ENCODE measurements at places on chromosomes 1 and 21.

GRCh38 chr1:164440232-164440631, 118.8 kb upstream of the PBX1 start:
- no peak for DNase-seq

- DNase-seq: no peak
Measured at GRCh38 chr1:189764391-189765320, 713.0 kb downstream of the BRINP3 start.

GRCh38 chr1:106568201-106568974, 488.1 kb upstream of the PRMT6 start:
- DNase-seq: no peak

DNA sequence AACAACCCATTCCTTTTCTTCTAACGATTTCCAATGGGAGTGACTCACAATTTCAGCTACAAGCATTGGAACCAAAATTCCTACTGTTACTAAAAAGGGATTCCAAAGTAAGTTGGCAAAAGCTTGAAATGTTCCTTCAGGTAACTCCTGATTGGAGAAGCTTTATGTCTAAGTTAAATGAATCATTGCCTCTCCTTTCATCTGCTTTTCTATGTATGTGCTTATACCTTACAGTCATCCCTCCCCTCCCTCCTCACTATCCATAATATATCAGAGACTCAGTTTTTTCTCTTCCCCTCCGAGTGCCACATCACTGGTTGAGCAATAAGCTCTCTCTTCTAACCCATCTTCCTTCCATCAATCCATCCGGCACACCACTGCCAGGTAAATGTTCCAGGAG, 86.8 kb downstream of the TIAM1 start:
- DNase-seq: no peak

GRCh38 chr1:232748910-232749368, 56.3 kb upstream of the MAP10 start:
- DNase-seq: no peak

DNA sequence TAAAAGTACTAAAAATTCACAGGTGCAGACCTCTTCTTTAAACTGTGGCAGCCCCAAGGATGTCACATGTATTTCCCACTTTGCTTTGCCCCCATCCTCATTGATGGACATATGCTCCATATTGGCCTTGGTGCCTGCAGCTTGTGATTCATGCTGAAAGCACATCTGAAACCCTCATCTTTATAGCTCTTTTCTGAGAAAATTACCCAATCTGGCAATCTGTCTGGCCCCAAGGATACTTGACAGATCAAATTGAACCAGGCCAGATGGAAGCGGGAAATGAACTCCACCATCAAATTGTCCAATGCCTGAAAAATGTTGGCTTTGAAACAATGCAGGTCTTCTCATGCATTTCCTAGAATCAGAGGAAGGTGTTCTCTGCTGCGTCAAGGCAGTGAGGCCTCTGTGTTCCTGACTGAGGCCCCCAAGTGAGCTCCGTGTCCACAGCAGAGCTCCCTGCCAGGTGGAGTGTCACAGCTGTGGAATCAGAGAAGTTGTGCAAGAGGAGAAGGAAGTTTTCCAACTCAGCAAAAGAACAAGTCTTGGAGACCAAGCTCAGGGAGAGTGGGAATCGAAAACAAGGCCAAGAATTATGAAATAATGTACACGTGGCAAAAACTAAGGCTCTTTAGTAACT, 323.7 kb downstream of the PLPP3 start:
- no peak for DNase-seq

DNA sequence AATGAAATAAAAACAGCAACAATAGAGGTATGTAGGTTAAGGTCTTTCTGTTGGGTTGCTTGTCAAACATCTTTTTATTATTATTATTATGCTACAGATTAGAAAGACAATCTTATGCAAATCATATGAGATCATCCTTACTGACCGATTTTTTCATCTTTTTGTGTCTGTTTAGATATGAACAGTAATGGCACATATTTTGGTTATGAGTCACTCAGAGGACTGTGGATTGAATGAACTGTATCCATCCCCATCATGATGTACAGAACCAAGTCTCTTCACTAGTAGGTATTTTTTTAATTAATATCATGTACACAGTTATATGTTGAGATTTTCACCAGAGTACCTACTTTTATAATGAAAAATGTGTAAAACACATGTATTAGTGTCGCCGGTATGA, 159.1 kb downstream of the CHRM3 start:
- no peak for DNase-seq

DNA sequence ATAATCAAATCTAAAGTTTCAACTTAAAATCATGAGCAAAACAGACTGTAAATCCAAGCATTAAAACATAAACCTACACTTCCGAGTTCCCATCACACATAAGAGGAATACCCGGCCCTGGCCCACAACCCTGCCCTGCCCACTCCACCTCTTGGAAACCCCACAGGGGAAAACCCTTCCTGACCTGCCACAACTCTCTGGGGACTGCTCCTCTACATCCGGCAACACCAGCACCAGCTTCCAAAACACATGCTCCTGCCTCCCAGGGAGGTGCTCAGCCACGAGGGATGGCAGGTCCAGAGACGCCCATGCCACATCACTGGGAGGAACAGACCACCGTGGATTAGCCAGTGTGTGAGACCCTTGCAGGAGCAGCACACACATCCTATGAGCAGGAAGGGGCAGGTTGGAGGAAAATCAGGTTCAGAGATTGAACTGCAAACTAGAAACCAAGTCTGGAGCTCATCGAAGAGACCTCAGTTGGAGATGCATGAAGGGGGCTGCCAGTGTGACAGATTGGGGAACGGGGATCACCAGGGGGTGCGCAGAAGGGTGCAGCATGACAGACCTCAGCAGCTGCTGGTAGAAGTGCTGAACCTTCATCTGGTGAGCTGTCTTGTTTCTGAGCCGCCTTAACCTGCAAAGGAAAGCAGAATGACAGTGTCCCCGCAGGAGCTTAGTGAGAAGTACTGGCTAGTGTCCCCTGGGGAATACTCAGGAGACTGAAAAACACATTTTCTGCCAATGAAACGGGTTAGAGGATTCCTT, 25.8 kb upstream of the LSS start:
- no peak for DNase-seq

GRCh38 chr1:24294716-24295371, 24.3 kb upstream of the GRHL3 start:
- DNase-seq: no peak

DNA sequence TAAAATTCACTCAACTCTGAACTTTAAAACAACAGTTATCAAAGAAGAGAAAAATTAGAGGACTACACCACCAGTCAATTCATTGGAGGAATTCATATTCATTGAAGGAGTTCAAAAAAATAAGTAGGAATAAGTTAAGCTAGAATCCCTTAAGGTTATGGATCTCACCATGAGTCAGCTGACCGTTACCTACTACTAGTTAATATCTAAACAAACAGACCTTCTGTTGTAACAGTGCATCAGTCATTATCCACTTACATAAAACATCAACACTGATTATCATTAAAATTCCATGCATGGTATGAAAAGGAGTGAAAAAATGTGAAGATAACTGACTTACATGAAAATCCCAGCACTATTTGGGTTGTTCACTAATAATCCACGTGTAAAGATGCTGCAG, 44.9 kb downstream of the FOXJ3 start:
- no peak for DNase-seq

DNA sequence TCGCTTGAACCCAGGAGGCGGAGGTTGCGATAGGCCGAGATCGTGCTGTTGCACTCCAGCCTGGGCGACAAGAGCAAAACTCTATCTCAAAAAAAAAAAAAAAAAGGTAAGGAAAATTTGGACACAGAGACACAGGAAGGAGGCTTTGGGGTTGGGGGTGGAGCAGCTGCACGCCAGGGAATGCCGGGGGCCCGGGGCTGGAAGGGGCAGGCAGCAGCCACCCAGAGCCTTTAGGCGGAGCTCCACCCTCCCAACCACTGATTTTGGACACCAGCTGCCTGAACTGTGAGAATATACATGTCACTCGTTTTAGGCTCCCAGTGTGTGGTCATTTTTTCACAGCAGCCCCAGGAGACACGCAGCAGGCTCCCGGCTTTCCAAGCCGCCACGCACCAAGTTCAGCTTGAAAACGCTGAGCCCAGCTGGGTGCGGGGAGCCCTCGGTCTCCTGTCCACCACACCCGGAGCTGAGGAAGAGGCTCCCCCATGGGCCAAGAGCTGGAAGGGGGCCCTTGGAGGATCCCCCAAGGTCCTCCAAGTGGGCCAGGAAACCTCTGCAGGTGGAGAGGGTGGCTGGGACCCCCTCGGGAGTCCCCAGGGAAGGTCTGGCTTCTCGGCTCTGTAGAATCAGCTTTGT, 5.9 kb upstream of the FAAP20 start:
- no peak for DNase-seq

DNA sequence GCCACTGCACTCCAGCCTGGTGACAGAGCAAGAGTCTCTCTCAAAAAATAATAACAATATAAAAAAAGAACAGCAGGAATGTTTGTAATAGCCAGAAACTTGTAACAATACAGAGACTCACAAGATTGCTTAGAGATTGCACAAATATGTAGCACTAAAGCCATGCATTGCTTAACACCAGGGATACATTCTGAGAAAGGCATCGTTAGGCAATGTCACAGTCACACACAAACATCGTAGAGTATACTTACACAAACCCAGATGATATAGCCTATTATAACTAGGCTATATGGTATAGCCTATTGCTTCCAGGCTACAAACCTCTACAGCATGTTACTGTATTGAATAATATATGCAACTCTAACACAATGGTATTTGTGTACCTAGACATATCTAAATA, 45.3 kb downstream of the GPATCH2 start:
- no peak for DNase-seq

DNA sequence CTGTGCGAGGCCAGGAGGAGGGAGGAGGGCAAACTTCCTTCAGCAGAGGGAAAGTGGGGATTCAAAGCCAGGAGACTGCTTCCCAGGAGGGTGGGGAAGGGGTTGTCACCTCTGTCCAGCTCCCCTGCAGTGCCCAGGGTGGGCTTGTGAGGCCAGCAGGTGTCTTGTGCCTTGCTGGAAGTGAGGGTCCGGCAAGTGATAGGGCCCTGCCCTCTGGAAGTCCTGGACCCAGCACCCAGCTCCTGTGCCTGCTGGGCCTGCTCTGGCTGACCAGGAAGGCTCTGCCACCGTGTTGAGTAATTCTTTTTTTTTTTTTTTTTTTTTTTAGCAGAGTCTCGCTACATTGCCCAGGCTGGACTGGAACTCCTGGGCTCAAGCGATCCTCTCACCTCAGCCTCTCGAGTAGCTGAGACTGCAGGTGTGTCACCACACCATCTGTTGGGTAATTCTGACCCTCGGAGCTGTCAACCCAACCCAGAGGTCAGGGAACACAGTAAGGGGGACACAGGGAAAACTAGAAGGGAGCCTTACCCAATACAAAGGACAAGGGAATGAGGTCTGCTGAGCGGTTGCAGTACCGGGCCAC, 1.0 kb downstream of the BEST4 start:
- no peak for DNase-seq

- no peak for DNase-seq
Measured at GRCh38 chr1:175734642-175735041, 8.8 kb downstream of the TNR start.

GRCh38 chr1:116990612-116991151, 10.9 kb upstream of the CD101 start:
- DNase-seq: no peak

All from activated T-cell treated with anti-CD3 and anti-CD28 coated beads, Interleukin-2, amount 50 U/mL, for 4 hours (primary cell).